ENCODE measurements at places on chromosomes 7 and 10.

GRCh38 chr7:82617156-82617555 is 173.6 kb upstream of the CACNA2D1 start:
- DNase-seq, result no peak

DNA sequence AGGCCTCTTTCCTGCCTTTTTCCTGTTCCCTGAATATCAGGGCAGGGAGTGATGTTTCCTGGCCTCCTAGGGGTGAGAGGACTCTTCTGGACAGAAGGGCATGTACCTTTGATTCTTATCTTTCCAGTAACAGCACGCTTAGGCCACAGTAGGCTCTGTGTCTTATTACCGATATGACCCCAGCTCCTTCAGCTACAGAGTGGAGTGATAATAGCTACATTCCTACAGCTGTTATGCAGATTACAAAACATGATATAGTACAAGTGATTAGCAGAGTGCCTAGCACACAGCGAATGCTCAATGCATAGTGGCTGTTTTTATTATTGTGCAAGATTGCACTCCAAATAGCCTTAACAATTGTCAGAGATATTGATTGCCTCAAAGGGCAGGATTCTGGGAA is 574.2 kb downstream of the CCSER2 start:
- DNase-seq, result no peak

DNA sequence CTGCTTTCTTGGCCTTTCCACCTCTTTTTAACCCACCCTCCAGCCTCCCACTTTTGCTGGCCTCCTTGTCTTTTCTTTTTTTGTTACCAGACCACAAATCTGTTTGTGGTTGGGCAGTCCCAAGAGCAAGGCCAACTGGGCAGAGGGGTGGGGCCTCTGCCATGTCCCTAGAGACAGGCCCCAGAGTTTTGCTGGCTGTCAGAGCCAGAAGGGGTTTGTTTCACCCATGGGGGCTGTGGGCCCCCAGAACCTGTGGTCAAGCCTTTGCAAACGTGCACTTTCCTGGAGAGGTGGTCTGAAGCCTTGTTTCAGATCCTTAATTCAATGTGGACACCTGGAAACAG is 10.3 kb downstream of the ZMIZ1 start:
- DNase-seq, result no peak

- no peak for DNase-seq
These were observed 71.1 kb upstream of the GLCCI1 start for GRCh38 chr7:7897509-7897908.

DNA sequence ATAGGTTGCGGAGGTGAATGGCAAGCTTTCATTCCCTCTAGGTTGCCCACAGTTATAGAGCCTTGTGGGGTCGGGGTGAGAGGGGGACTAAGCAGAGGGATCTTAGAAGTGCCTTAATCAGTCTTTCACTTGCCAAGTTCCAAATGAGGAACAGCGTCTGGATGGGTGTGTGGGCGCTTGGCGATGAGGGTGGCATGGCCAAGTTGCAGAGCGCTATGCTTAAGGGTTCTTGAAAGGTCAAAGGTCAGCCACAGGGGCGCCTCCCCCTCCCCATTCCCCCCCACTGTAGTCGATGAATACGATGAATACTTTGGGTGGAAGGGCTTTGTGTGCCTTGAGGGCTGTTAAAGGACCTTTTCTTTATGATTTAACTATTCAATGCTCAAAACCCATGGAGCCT is 185.0 kb downstream of the TCF7L2 start:
- no peak for DNase-seq

GRCh38 chr7:43307522-43307921 is 195.1 kb downstream of the HECW1 start:
- DNase-seq, result no peak

- no peak for DNase-seq
These were observed 351.4 kb downstream of the ABCA13 start for GRCh38 chr7:48522692-48523091.

DNA sequence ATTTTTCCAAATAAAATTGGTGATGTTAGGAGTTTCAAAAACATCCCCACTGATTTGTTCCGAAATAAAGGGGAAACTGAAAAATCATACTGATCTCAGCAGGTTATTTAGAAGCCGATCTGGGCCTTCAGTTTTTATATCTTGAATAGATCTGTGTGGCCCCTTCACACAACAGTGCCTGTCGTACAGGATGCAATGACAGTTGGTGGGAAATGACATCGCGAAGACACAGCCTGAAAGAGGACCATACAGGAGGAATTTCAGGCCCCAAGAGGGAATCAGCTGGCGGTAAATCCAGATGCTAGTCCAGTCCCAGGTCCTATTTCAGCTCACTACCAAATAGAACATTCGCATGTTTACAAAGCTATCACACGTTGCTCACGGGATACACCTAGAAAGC is 3.0 kb downstream of the H2BK1 start:
- no peak for DNase-seq

- DNase-seq, result no peak
These were observed 90.0 kb downstream of the PROSER2 start for GRCh38 chr10:11913079-11913641.

DNA sequence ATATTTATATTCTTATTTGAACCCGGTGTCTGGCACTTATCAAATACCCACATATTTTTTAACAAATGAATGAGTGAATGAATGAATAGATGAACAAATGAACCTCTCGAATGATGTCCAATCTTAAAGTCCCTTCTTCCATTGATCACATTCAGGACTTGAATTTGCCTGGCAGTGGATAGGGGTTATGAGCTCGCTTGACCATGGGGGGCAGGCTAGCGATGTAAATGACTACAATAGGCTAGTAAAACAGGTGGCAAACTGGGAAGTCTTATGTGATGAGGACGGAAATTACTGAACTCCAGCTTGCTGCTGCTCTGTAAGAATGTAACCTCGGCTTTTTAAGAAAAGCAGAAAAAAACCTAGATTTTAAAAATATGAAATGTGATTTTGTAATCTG is 247.7 kb upstream of the DKK1 start:
- DNase-seq, result no peak

DNA sequence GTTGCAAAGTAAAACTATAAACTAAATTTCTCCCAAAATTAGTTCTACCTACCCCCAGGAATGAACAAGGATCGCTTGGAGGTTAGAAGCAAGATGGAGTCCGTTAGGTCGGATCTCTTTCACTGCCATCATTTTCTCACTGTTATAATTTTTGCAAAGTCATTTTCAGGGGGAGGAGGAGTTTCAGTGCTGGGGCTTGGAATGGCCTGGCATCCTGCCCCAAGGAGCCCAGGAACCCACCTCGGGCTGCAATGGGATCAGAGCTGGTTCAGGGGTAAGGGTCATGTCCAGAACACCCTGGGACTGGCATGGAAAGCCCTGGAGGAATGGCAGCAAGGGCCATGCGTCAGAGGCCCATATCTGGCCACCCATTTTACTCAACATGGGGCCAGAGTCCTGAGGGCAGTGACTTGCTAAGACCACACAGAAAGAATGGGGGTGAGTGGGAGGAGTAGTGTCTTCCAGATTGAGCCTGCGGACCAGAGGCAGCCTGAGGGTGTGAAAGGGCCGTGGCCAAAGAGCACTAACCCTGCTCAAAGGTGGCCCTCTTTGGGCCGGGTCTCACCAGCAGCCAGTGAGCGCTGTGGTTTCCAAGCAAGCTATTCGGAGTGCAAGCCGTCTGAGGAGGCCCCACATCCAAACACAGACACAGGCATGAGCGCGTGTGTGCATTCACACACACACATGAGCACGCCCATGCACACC is 31.8 kb downstream of the GPRIN2 start:
- DNase-seq, result no peak

DNA sequence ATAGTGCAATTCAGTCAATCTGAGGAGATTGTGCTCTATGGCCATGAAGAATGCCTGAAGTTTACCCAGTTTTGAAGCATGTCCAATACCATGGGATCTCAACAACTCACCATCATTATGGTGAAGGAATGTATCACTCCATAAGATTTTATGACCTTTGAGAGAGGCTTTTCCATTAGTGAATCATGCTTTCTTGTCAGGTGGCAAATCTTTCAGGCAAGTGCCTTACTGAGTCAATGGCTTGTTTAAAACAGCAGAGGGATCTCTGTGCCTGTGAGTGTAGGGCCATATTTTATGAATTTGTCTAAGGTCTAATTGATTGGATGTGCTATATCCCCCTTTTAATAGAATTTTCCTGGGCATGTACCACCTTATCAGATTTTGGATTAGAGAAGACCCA is 131.5 kb downstream of the CCDC7 start:
- DNase-seq, result no peak

DNA sequence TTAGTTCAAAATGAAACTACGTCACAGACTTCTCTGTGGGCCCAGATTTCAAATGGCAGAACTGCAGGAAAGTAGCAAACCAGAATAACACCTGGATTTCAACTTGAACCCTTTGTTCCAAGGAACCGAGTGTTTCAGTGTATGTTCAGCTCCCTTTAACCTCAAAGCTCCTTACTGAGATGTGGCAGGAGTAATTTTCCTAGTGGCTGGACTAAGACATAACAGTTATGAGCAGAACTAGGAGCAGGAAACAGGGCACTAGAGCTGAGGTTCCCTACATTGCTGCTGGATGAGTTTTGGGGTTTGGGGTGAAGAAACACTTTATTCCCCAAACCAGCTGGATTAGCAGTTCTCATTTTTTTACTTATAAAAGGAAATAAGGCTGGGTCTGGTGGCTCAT is 50.1 kb downstream of the NSUN6 start:
- no peak for DNase-seq

- DNase-seq, result peak; percentile 10
These were observed 33.1 kb upstream of the NEUROD6 start for GRCh38 chr7:31373337-31374289.

- no peak for DNase-seq
These were observed 165.0 kb upstream of the ASAH2 start for GRCh38 chr10:50416181-50416824.

DNA sequence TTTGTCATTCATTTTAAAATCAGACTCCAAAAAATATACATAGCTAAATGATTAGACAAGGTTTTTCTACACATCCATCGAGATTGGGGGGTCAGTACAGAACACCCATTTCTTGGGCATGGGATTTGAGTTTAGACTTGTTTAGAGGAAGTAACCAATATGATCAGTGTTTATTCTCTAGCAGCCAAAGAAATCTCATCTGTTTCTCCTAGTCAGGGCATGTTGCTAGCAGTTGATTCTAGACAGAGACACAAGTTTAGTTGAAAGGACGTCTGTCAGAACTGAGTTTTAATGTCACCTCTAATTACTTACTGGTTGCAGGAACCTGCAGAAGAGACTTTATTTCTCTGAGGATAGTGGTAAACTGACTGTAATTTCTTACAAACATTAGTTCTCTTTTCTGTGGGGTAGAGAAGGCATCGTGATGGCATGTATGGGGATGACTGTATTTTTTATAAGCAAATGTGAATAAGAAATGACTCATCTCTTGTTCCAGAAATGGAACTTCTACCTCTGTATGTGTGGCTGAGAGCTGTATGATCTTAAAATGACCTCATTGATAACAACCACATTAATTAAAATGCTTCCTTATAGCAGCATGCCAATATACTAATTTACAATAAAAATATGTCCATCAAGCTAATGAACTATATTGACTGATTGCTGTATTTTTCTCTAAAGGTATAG is 30.6 kb upstream of the RHOBTB1 start:
- no peak for DNase-seq

DNA sequence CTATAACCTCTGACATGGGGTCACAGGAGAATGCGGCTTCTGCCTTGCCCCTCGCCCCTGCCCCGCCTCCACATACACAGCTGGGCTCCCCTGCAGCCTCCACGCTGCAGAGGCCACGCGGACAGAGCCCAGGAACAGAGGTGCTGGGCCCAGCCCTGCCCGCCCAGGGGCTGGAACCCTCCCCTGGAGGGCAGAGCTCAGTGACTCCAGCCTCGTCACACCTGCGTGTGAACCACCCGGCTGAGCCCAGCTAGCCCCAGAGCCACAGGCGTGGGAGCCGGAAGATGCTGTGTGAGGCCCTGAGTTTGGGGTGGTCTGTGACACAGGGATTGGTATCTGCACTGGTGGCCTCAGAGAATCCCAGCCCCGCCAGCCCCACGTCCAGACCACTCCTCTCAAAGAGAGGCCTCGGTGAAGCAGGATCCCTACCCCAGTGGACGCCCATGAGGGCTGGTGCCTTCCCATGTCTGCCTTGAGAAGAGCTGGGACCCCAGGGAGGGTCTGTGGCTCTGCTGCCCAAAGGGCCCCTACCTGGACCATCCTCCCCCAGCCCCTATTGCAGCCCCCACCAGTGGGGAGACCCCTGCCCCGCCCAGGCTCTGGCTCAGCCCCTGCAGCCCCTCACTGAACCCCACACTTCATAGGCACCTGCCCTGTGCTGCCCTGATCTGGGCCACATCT is 8.1 kb upstream of the ADAP1 start:
- no peak for DNase-seq

- no peak for DNase-seq
These were observed 8.2 kb upstream of the CXCL12 start for GRCh38 chr10:44393051-44393630.

Data from activated CD4-positive, alpha-beta T cell treated with anti-CD3 and anti-CD28 coated beads, Interleukin-2, amount 10 ng/mL, durations not matched to agents 7 days and 5 days (primary cell).